Pancreas (tissue), 10 donors: ENCODE measurements at places on chromosomes 11 and 22. TPM values are rescaled to one million over a fixed set of nuclear protein-coding genes. Genes with fewer than 3 reads are reported as not detected.
A peak's percentile ranks its signal among the peaks of the same experiment; 100 is the strongest.

DNA sequence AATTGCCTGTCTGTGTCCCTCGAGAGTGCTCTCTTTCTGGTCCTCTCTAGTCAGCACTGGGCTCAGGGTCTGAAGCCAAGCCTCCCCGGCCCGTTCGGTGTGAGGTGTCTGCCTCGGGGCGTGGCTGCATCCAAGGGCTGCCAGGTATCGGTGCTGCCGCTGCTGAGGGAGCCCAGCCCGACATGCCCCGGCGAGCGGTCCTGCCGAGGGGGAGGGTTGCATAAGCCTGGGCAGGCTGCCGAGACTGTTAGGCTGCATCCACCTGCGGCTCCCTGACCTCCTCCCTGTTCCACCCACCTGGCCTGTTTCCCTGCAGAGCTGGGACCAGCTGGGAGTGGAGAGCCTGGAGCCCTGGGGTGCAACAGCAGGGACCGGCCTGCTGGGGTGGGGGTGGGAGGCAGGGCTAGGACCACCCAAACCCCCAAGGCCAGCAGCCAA lies 6.3 kb downstream of the OVOL1 start:
- DNase-seq: peak; percentile 98

GRCh38 chr11:83990160-83990733 lies 704.1 kb upstream of the CCDC90B start:
- DNase-seq: peak; percentile 16

Gene HORMAD2
- not detected for total RNA-seq

Gene SCN4B
- 0.95 TPM for total RNA-seq

Gene PLAAT5
- total RNA-seq: 10.9 TPM

DNA sequence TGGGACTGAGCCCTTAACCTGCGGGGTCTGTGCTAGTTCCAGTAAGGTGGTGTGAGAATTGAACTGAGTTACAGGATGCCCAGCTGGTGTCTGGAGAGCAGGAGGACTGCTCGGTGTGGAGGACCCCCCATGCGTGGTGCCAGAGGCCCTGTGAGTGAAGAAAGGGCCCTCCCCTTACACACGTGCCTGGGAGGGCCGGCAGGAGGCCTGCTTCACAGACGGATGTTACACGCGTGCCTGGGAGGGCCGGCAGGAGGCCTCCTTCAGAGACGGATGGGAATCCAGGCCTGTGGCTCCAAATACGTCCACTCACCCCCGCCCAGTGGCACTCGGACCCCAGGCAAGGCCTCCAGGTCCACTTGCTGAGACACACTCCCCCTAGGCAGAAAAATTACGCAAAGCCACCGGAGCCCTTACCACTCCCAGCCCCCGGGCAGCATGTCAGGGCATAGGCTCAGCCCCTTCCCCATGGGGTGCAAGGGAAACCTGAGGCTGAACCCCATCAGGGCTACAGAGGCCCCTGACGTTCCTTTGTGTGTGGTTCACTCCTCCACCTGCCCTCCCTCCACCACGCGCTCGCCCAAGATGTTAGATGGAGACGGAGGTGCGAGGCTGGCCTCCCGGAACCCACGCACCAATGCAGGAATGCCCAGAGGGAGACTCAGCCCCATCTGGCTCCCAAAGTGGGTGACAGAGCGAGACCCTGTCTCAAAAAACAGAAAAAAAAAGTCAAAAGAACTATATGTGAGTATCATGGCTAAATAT lies 227.8 kb downstream of the BRD1 start:
- no peak for DNase-seq

Gene OR9Q1
- not detected for total RNA-seq

GRCh38 chr22:23068832-23069385 lies 1.4 kb upstream of the GNAZ start:
- DNase-seq: no peak
